ENCODE measurements at places on chromosomes 11 and 22.

DNA sequence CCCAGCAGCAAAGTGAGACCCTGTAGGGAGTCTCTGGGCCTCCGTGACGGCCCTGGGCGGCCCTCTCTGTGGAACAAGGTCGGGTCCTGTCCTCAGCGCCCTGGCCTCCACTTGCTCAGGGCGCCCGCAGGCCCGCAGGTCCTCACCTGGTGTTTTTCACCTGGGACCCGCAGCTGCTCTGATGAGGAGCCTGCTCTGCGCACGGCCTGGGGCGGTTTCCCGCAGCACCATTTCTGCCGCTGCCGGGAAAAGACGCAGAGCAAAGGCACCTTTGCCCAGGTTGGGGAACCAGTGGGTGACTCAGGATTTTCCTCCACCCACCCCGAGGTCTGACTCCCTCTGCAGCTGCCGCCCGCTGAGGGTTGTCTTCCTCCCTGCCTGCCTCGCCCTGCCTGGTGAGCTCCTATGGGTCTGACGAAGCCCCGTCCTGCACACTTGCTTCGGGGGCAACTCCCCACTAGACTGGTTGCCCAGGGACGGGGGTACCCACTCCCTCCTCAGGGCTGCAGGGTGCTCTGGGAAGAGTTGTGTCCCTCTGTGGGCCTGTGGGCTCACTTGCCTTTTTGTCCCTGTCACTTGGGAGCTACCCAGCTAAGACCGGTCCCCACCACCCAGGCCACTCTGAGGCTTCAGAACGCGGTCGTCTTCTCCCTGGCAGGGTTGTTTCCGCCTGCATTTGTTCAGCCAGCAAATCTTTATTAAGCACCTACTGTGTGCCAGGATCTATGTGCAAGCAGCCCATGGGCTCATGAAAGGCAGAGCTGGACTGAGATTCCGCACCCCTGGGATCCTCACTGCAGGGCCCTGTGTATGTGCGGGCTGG lies 89.5 kb downstream of the KCNQ1 start:
- no peak for DNase-seq
- H3K4me1 ChIP-seq: peaks cover 31% of the 10 kb centered on the region
- no peaks in the 10 kb centered on the region for H3K27me3 ChIP-seq
- H3K36me3 ChIP-seq: peaks cover 4% of the 10 kb centered on the region
- H3K4me3 ChIP-seq: no peak overlapping the region

DNA sequence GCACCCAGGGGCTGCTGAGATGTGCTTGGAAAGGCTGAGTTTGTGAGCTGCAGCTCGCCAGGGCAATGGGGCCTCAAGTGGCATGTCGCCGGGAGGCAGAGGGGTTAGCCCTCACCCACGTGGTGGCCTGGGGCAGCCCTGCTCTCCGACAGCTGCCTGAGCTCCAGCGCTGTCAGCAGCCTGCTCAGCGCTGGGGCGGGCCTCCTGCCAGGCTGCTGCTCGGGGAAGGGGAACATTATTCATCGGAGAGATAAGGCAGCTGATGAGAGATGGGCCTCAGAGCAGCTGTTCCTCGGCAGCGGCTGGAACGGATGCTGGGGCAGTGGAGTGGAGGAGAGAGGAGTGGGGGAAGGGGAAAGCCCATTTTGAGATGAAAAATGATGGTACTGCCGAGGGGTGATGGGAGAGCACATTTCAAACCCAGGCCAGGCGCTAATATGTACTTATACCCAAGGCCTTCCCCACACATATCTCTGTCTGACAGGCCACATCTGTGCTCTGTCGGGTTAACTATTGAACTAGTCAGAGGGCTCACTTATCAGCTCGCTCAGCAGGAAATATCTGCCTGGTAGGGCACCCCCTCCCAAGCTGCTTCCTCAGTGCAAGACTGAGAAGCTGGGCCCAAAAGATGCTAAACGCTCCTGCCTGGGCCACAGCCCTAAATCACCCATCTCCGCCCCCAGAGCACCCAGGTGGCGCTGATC lies 79.5 kb downstream of the TIMP3 start:
- no peak overlapping the region for H3K27ac ChIP-seq
- H3K4me1 ChIP-seq: peaks cover 11% of the 10 kb centered on the region

DNA sequence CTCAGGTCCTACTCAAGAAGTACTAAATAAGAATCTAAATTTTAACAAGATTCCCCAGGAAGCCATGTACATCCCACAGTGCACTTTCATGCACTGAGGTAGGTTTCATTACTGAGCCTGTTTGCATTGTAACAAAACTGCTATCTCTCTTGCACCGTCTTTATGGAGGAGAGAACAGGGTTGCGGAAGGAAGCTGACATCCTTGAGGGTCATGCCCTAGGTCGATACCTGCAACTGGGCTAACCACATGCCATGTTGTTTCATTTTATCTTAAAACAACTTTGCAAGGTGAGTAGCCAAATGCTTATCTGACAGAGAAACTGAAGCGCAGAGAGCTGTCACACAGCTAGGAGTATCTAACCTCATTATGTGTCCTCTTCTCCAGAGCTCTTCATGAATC lies 656.3 kb upstream of the TENM4 start:
- H3K4me3 ChIP-seq: no peak overlapping the region
- H3K4me1 ChIP-seq: no peaks in the 10 kb centered on the region
- DNase-seq: no peak
- H3K27me3 ChIP-seq: no peaks in the 10 kb centered on the region
- H3K36me3 ChIP-seq: no peaks in the 10 kb centered on the region

DNA sequence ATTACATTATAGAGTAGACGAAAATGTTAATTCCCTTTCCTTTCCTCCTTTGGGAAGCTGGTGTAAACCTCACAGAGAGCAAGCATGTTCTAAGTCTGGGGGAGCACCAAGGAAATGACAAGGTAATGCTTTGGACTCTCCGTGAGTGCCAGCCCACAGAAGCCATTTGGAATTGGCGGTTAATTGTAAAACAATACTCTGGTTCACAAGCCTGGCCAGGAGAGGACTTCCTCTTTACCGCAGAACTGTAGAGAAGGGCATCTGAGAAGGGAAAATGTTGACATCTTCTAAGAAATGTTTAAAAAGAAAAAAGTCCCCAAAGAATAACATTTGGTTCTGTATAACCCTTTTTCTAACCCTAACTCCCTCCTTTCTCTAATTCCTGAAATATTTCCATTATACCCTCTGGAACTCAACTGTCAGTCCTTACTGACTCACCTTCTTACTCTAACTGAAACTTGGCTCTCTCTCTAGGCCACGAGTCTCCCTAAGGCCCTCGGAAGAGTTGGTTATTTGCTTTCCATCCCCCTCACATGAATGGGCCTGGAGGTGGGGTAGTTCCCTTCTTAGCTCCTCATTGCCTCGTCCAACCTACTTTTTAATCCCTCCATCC lies 379.8 kb downstream of the SOX6 start:
- no peaks in the 10 kb centered on the region for H3K27me3 ChIP-seq
- no peak overlapping the region for H3K4me3 ChIP-seq
- H3K4me1 ChIP-seq: no peaks in the 10 kb centered on the region
- DNase-seq: no peak
- no peak overlapping the region for H3K27ac ChIP-seq
- H3K36me3 ChIP-seq: no peaks in the 10 kb centered on the region

GRCh38 chr11:528815-529727 lies 6.3 kb downstream of the HRAS start:
- DNase-seq: no peak
- H3K27ac ChIP-seq: no peak overlapping the region
- H3K4me3 ChIP-seq: no peak overlapping the region
